ENCODE measurements at places on chromosomes 2 and 18.

DNA sequence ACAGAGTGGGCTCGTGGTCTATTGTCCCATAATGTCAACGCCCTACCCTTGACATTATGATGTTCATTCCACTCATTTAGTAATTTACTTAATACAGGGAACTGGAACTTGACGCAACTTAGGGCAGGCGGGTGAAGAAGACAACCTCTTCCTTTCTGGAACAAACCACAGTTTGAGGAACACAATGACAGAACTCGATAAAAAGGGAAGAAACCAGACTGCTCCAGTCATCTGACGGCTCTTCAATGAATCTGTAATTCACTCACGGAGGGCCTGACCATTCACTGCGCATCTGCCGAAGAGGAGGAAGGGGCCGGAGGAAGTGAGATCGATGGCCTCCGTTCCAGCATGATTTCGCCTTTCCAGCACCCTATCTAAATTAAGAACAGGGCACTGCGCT lies 83.2 kb downstream of the BCL2 start:
- no peak for DNase-seq

DNA sequence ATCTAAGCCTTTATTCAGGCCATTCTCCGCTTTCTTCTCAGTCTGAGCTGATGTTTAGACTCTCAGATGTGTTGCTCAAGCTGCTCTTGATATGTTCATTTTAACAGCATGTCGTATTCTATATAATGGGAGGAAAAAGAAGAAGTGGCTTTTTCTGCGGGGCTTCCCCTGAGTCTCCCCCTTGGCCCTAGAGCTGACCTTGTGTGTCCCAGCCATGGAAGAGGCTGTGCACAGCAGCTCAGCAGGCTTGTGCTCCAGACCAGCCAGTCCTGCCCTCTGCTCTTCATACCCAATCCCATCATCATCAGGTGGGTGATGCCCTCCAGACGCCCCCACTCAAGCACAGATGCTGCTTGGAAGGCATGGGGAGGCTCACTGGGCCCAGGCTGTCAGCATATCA lies 155.1 kb upstream of the CELF4 start:
- DNase-seq: no peak

DNA sequence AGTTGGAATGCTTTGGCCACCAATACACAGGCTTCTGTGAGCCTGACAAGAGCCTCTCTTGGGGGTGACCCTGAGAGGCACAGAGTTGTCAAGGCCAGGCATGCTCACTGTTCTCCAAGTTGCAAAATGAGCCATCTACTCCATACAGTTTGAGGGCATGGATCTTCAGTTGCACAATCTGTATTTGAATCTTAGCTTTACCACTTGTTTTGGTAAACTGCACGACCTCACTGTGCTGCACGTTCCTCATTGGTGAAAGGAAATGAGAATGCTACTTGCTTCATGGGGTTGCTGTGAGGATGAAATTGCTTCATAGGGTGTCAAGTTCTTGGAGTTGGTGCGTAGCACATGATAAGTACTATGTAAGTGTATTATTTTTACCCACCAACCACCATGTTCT lies 12.0 kb upstream of the HAAO start:
- DNase-seq: no peak

DNA sequence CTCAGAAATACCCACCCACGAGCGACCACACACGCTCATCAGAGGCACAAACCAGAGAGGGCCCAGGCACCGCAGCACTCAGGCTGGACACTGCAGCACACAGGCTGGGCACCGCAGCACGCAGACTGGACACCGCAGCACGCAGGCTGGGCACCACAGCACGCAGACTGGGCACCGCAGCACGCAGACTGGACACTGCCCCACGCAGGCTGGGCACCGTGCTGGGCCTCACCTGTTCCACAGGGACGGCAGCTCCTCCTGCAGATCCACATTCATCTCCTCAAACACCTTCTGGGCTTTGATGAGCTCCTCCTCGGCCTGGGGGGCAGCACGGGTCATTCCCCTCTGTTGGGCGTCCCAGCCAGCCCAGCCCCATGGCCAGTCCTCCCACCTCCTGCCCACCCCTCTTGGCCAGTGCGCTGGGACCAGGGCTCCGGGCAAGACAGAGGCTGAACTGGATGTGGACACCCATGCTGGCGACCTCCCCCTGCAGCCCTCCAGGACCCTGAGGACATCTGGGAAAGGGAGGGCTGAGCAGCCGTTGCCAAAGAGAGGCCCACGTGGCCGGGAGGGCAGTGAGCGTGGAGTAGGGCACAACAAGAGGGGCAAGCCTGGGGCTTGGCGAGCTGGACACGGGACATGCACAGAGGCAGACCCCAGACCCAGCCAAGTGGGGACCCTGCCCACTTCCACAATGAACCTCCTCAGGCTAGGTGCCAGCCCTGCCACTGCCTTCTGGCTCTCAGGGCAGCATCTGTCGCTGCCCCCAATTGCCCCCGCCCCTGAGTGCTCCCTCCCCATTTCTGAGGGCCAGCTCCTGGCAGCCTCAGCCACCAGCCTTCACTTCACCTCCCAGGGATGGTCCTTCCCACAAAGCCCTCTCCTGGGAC lies 43.0 kb downstream of the BIN1 start:
- DNase-seq: no peak

DNA sequence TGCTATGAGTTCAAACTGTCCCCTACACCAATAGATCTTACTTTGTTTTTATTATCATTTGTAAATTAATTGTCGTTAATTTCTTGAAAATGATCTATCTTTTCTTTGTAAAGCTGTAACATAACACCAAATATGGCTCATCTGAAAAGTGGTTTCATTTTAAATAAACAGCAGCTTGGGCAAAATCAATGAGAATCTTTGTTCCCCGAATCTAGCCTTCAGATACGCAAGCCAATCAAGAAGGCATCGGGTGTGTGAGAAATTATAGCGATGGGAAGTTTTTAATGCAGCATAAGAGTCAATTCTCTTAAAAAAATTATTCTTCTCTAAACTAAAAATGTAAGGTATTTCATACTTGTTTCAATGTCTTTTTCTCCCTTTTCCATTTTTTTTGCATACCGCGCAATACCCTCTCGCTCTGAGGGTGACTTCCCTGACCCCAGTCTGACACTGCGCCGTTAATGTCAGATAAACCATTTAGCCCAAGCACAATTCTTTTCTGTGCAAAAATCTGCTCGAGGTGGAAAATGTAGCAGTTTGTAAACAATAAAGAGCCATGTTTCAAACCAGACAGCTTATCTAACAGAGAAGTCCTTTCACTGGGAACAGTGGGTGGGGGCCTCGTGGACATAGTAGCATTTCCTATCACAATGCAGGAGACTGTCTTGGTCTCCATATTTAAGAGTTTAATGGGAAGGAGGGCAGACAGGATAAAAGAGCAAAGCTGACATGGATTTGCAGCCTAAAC lies 129.4 kb downstream of the TCF4 start:
- DNase-seq: no peak

DNA sequence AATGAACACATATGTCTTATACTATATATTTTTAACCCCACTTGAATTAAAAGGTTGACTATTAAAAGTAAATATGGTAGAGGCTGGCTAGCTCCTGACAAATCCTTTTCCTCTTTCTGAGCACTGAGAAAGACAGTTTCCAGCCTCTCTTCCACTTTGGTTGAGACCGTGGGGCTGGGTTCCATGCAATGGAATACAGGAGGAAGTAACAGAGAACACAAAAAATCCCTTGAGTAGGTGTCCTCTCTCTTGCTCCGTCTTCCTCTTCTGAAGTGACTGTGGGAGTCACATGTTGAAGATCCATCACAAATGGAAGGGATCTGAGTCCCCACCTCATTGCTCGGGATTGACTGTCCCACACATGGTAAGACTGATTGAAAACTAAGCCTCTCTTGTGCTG lies 36.6 kb upstream of the SIGLEC15 start:
- peak; percentile 7 for DNase-seq

DNA sequence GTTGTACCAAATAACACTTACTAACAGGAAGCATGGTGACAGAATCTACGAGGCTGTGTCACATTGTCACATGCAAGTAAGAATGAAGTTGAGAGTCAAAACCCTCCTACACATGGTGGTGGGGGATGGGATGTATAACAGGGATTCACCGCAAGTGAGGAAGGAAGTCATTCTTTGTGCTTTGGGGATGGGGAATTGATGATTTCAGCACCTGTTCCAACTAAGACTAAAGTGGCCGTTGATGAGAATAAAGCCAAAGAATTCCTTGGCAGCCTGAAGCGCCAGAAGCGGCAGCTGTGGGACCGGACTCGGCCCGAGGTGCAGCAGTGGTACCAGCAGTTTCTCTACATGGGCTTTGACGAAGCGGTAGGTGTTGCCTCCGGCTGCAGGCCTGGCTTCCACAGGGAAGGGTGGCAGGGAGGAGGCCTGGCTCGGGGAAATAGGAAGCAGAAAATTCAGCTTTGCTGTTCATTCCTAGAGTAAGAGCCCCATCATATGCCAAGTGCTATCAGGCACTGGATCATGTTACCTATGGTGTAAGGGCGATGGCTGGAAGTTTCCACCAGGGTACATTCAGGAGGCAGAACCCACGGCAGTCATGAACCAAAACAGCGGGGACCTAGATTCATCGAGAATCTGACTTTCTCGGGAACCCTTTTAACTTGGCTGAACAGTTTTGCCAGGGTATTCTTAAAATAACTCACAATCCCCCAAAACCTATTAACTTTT lies 120.3 kb downstream of the UXS1 start:
- DNase-seq: no peak

GRCh38 chr2:119723186-119723585 lies 36.5 kb upstream of the PTPN4 start:
- DNase-seq: no peak

DNA sequence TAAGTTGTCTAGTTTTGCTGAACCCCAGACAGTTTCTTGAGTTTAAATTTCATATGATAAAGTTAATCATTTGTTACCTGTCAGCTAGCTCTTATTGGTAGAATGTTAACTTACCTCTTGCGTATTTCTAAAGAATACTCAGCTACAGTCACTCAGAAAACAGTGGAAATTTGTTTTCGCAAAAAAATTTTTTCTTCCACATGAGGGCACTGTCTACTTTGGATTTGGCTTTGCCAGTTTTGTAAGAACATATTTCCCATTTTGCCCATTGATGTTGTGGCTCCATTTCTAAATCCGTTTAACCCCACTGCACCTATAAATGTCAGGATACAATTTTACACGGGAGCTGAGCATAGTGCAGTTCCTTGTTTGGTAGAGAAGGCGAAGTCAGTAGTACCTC lies 19.1 kb upstream of the GCFC2 start:
- DNase-seq: peak; percentile 65

GRCh38 chr2:48328159-48328809 lies 201.7 kb upstream of the STON1 start:
- no peak for DNase-seq
